Lung (tissue), 17 donors: ENCODE measurements at places on chromosomes 13 and 19.

GRCh38 chr19:33252971-33253370, 27.3 kb upstream of the SLC7A10 start:
- H3K27me3 ChIP-seq, result no peaks in the 10 kb centered on the region
- DNase-seq, result no peak
- H3K4me1 ChIP-seq, result no peaks in the 10 kb centered on the region
- no peak overlapping the region for H3K4me3 ChIP-seq
- H3K36me3 ChIP-seq, result no peaks in the 10 kb centered on the region
- H3K27ac ChIP-seq, result no peak overlapping the region

DNA sequence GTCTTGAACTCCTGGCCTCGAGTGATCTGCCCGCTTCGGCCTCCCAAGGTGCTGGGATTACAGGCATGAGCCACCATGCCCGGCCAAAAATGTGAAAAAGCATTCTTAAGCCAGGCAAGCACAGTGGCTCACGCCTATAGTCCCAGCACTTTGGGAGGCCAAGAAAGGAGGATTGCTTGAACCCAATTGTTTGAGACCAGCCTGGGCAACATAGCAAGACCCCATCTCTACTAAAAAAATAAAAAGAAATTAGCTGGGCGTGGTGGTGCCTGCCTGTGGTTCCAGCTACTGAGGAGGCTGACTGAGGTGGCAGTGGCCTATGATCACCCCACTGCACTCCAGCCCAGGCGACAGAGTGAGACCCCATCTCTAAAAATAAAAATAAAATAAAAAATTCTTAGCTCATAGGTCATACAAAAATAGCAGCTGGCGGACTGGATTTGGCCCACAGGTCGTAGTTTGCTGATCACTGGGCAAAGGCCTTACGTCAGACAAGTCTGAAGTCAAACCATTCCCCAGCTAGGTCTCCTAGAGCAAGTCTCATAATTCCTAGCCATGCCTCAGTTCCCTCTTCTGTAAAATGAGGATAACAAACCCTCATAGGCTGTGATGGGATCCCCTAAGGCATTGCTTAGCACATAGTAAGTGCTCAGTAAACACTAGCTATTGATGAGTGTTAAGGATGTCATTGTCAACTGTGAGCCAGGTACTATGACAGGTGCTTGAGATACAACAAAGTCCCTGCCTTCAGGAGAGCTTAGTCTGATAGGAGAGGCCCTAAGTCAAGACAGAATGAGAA, 36.0 kb downstream of the INSR start:
- H3K4me1 ChIP-seq, result no peaks in the 10 kb centered on the region
- no peak overlapping the region for H3K4me3 ChIP-seq
- DNase-seq, result no peak
- H3K36me3 ChIP-seq, result no peaks in the 10 kb centered on the region
- no peaks in the 10 kb centered on the region for H3K27me3 ChIP-seq
- no peak overlapping the region for H3K27ac ChIP-seq

GRCh38 chr19:3367628-3368440, 1.5 kb downstream of the NFIC start:
- H3K36me3 ChIP-seq, result peaks cover 2% of the 10 kb centered on the region
- peaks cover 17% of the 10 kb centered on the region for H3K4me1 ChIP-seq
- DNase-seq, result peak; percentile 45
- H3K4me3 ChIP-seq, result peak overlapping the region; percentile 47
- no peaks in the 10 kb centered on the region for H3K27me3 ChIP-seq

DNA sequence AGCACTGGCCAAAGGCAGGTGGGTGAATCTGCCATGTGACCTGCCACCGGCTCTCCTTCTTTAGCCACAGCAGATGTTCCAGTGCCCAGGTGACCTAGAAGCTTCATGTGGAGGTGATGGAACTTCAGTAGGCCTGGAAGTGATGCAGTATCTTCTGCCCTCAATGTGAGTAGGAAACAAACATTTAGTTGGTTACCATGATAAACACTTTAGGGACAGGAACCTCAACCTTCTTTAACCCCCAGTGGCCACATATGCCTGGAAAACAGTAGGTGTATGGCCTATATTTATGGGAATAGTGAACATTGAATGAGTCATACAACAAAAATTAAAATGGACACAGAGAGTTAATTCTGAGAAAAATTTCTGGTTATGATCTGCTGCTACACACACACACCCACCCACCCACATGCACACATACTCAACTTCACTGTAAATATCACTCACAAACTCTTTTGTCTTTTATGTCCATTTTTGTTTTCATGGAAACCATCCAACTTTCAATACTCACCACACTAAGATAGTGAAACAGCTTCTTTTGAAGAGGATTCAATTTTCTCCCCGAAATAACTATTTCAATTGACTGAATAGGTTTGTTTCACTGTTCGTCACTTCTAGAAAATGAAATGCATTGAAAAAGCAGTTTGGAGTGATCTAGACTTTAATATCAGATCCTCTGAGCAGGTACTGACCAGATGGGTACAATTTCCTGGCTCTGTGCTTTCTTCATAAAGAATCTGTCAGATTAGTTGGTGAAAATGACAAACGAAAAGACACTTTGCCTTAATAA, 97.3 kb downstream of the STARD13 start:
- no peak for DNase-seq
- no peak overlapping the region for H3K4me3 ChIP-seq
- no peaks in the 10 kb centered on the region for H3K27me3 ChIP-seq
- peaks cover 7% of the 10 kb centered on the region for H3K4me1 ChIP-seq
- H3K36me3 ChIP-seq, result no peaks in the 10 kb centered on the region

DNA sequence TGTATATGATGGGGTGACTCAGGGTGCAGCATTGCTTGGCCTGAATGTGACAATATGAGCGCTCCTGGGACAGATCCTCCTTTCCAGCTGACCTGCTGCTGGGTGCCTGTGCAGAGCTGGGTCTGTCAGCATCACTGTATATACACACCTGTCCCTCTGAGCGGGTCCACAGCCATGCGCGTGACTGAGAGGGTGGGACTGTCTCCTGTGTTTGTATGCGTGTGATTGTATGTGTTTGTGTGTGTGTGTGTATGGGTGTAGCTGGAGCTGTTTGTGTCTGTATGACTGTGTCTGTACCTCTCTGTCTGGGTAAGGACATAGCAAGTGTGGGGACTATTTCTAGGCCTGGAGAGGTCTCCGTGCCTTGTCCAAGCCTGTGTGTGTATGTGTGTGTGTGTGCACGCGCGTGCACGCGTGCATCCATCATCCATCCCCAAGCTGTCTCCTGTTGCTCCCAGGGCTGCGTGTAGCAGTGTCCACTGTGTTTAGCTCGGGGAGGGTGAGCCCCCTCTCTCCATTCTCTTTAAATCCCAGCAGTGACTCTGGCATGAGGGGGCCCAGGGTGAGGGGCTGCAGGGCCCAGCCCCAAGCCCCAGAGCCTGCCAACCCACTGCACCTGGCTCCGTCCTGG, 8.3 kb downstream of the IGLON5 start:
- H3K4me3 ChIP-seq, result no peak overlapping the region
- H3K27me3 ChIP-seq, result peaks cover 3% of the 10 kb centered on the region
- DNase-seq, result no peak
- no peaks in the 10 kb centered on the region for H3K36me3 ChIP-seq
- H3K4me1 ChIP-seq, result peaks cover 2% of the 10 kb centered on the region
